ENCODE measurements at places on chromosomes 11 and 22.

DNA sequence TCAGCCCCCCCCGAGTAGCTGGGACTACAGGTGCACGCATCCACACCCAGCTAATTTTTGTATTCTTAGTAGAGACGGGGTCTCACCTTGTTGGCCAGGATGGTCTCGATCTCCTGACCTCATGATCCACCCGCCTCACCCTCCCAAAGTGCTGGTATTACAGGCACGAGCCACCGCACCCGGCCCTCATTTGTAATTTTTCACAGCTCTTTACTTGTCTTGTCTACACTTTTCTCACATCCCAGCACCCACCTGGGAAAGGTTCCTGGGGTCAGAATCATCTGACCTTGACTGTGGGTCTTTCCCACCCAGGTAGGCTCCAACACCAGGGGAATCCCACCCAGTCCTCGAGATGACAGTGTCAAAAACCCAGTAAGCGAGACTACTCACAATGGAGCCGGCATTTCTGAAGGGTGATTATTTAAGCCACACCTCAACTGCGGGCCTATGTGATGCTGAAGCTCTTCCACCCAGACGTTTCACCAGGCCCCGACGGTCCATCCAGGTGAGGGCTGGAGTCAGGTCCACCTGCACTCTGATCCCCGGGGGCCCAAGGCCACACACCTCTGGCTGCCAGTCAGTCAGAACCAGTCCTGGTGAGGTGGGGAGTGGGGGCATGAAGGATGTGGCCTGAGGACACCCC lies 23.4 kb downstream of the CELSR1 start:
- no peak for DNase-seq
- no peaks in the 10 kb centered on the region for H3K27me3 ChIP-seq
- peaks cover 31% of the 10 kb centered on the region for H3K4me1 ChIP-seq
- no peak overlapping the region for H3K27ac ChIP-seq
- no peaks in the 10 kb centered on the region for H3K36me3 ChIP-seq

DNA sequence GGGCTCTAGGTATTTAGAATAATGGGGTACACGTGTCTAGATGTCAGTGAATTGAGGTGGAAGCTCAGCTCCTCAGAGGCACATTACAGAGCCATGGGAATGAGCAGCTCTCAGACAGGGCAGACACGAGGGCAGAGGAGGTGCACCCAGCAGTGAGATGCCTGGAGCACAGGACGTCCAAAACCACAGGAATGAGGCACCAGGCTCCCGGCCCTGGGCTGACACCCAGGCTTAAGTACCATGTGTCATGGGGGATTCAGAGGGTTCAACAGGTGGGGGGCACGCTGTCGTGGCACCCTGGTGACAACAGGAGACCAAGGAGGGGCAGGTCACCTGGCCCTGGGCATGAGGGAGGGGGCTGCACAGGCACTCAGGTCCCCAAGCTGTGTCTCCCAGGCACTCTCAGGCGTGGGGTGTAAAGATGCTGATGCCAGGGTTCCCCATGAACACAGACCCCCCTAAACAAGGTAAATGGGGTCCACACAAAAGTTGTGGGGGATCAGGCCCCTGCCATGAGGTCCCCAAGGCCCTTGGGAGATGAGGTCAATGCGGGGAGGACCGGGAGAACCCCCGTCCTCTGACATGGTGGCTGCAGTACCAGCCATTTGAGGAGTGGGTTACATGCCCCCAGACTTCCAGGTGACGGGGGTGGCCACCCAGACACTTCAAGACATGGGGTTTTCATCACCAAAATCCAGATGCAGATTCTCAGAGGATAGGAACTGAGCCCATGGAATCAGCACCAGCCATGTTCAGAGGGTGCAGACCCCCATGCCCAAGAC lies 5.6 kb upstream of the SYT8 start:
- peak overlapping the region; percentile 35 for H3K4me3 ChIP-seq
- H3K36me3 ChIP-seq: no peaks in the 10 kb centered on the region
- H3K4me1 ChIP-seq: peaks cover 70% of the 10 kb centered on the region
- no peak for DNase-seq

DNA sequence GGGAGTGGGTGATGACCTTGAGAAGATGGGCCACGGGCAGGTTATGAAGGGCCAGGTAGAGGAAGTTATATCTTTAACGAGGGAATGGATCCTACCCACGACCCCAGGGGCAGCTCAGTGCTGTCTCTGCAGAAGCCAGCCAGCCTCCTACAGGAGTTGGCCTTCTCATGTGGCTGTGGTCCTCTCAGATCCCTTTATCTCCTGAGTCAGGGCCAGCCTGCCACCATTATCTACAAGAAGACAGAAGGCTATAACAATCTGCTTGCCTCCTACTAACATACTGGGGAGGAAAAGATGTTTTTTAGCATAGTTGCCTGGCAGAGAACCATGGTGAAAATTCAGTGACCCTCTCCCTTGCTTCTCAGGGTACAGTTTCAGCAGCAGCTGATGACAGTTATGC lies 7.0 kb upstream of the YWHAH start:
- H3K4me1 ChIP-seq: no peaks in the 10 kb centered on the region
- no peak for DNase-seq
- H3K4me3 ChIP-seq: no peak overlapping the region
- H3K27me3 ChIP-seq: no peaks in the 10 kb centered on the region
- H3K36me3 ChIP-seq: no peaks in the 10 kb centered on the region

- H3K27me3 ChIP-seq: no peaks in the 10 kb centered on the region
- H3K27ac ChIP-seq: no peak overlapping the region
- H3K4me3 ChIP-seq: no peak overlapping the region
- peaks cover 15% of the 10 kb centered on the region for H3K4me1 ChIP-seq
- no peak for DNase-seq
- H3K36me3 ChIP-seq: peaks cover 2% of the 10 kb centered on the region
These were observed 400.2 kb downstream of the MN1 start for GRCh38 chr22:27401321-27401720.

DNA sequence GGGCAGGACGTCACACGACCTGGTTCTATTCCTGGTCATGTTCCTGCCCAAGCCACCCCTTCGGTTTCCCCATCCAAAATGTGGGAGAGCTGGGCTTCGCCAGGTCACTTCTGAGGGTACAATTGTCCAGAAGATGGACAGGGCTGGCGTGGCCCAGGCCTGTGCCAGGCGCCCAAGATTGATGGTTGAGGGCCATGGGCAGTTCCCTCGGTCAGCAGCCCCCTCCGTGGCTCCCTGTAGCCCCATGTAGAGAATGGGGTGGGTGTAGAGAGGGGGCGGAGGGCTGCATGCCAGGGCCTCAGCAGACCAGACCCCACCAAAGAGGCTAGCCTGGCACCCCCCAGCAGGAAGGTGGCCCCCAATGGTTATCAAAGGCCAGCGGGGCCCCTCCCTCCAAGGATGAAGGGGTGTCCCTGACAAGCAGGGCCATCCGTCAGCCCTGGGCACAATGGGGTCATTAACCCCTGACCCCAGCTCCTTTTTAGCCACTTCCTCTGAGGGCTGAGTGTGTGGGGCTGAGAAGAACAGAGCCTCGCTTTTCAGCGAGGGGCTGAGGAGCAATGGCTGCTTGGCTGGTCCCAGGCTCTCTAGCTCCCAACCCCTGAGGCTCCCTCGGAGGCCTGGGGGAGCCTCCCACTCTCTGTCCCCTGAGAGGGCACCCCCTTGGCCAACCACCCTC lies 11.0 kb upstream of the PICK1 start:
- H3K27me3 ChIP-seq: peaks cover 12% of the 10 kb centered on the region
- no peaks in the 10 kb centered on the region for H3K4me1 ChIP-seq
- no peak overlapping the region for H3K27ac ChIP-seq
- DNase-seq: no peak
- no peaks in the 10 kb centered on the region for H3K36me3 ChIP-seq
- H3K4me3 ChIP-seq: no peak overlapping the region

DNA sequence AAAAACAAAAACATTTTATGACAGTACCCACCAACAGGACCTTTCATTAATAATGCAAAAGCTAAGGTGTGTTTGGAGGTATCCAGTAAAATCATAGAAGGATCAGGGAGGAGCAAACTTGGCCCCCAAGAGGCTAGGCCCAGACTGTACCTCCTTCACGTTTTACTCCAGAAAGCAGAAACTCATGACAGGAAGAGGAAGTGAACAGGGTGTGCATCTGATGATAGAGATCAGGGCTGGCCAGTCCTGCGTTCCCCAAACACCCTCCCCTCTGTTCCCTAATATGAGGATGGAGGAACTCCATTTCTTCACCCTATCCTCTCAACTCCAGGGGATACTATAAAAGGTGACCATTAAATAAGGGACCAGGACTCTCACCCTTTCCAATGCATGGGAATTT lies 10.2 kb upstream of the MS4A12 start:
- H3K27ac ChIP-seq: no peak overlapping the region
- DNase-seq: no peak
- no peaks in the 10 kb centered on the region for H3K36me3 ChIP-seq
- H3K27me3 ChIP-seq: peaks cover 21% of the 10 kb centered on the region

GRCh38 chr11:131938351-131938751 lies 567.9 kb downstream of the NTM start:
- DNase-seq: no peak
- H3K27ac ChIP-seq: peak overlapping the region; percentile 33
- H3K4me1 ChIP-seq: peaks cover 4% of the 10 kb centered on the region
- no peaks in the 10 kb centered on the region for H3K36me3 ChIP-seq
- no peak overlapping the region for H3K4me3 ChIP-seq

GRCh38 chr11:112249871-112250610 lies 10.6 kb downstream of the PLET1 start:
- DNase-seq: no peak
- peak overlapping the region; percentile 36 for H3K27ac ChIP-seq
- H3K4me1 ChIP-seq: peaks cover 11% of the 10 kb centered on the region
- no peak overlapping the region for H3K4me3 ChIP-seq

- DNase-seq: no peak
- no peaks in the 10 kb centered on the region for H3K36me3 ChIP-seq
- H3K27ac ChIP-seq: no peak overlapping the region
- H3K4me1 ChIP-seq: no peaks in the 10 kb centered on the region
These were observed 16.9 kb downstream of the MRGPRG start for GRCh38 chr11:3201677-3202181.

- peak overlapping the region; percentile 72 for H3K4me3 ChIP-seq
- H3K4me1 ChIP-seq: peaks cover 27% of the 10 kb centered on the region
- no peaks in the 10 kb centered on the region for H3K36me3 ChIP-seq
- H3K27ac ChIP-seq: peak overlapping the region; percentile 85
These were observed 30.0 kb upstream of the MMP7 start for GRCh38 chr11:102560555-102561011.

DNA sequence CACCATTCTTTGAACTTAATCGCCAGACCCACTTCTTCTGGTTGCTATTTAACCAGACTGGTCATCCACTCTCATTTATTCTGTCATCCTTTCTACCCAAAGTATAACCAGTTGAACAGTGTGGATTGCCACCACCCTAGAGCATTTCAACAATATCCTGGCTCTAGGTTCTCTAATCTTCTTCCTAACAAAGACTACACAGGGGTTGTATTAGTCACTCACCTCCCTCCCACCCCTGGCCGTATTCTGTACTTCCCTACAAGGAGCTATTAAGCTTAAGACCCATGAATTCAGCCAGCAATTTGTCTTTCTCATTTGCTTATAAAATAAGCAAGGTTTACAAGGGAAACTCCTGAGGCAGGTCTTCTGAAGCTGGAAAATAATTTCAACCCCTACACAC lies 46.9 kb upstream of the CEP126 start:
- no peak overlapping the region for H3K4me3 ChIP-seq
- no peak overlapping the region for H3K27ac ChIP-seq
- H3K36me3 ChIP-seq: no peaks in the 10 kb centered on the region
- no peaks in the 10 kb centered on the region for H3K27me3 ChIP-seq
- peaks cover 30% of the 10 kb centered on the region for H3K4me1 ChIP-seq

GRCh38 chr11:612201-612960 lies 3.4 kb downstream of the IRF7 start:
- H3K4me1 ChIP-seq: peaks cover 10% of the 10 kb centered on the region
- no peak overlapping the region for H3K27ac ChIP-seq
- no peaks in the 10 kb centered on the region for H3K27me3 ChIP-seq

DNA sequence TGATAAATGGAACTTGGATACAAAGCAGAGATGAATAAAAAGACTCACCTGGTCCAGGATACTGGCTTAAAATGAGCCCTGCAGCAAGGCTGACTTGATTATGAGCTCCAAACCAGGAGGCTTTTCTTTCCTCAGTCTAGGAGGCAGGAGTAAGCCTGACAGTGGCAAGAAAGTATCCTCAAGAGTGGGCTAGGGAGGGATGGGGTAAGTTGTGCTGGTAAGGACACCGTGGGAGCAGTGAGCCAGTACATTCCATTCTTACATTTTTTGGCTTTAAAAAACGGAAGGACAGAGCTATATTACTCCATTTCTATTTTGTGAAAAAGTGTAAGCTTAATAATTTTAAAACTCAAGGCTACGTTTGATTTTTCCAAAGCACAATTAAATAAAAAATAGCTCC lies 187.1 kb upstream of the DDI1 start:
- H3K4me3 ChIP-seq: no peak overlapping the region
- peaks cover 21% of the 10 kb centered on the region for H3K4me1 ChIP-seq
- H3K27ac ChIP-seq: no peak overlapping the region
- no peaks in the 10 kb centered on the region for H3K27me3 ChIP-seq

- peaks cover 2% of the 10 kb centered on the region for H3K27me3 ChIP-seq
- H3K27ac ChIP-seq: no peak overlapping the region
- no peak for DNase-seq
- H3K36me3 ChIP-seq: no peaks in the 10 kb centered on the region
These were observed 277.3 kb upstream of the FAT3 start for GRCh38 chr11:91947215-91947820.

DNA sequence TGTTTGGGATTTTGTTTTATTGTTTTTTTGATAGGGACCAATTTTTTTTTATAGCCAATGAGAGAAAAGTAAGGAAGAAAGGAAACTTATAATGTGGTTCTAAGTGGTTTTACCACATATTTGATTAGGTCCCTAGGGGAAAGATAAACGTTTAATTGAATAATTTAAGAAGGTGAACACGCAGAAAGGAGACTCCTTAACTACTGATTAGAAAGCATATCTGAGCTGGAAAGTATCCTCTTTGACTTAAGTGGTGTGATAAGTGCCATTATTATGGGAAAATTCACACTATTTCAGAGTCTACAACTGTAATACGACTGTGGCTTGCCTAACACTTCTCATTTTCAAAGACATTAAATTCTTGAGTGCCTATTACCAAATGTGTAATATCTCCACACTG lies 106.5 kb upstream of the GRAMD1B start:
- no peaks in the 10 kb centered on the region for H3K4me1 ChIP-seq
- no peak overlapping the region for H3K27ac ChIP-seq
- no peak overlapping the region for H3K4me3 ChIP-seq

GRCh38 chr22:37426706-37427134 lies 559 bp downstream of the ELFN2 start:
- no peak for DNase-seq
- no peaks in the 10 kb centered on the region for H3K36me3 ChIP-seq
- H3K27me3 ChIP-seq: peaks cover 12% of the 10 kb centered on the region
- no peak overlapping the region for H3K27ac ChIP-seq

- no peaks in the 10 kb centered on the region for H3K4me1 ChIP-seq
- no peak overlapping the region for H3K4me3 ChIP-seq
- no peaks in the 10 kb centered on the region for H3K27me3 ChIP-seq
These were observed 4.4 kb upstream of the RFPL3 start for GRCh38 chr22:32353292-32353691.

GRCh38 chr11:43736502-43737200 lies 56.1 kb downstream of the HSD17B12 start:
- peaks cover 13% of the 10 kb centered on the region for H3K36me3 ChIP-seq
- H3K4me3 ChIP-seq: no peak overlapping the region
- DNase-seq: no peak
- H3K4me1 ChIP-seq: peaks cover 34% of the 10 kb centered on the region
- H3K27me3 ChIP-seq: no peaks in the 10 kb centered on the region
- H3K27ac ChIP-seq: peak overlapping the region; percentile 89
